Thymus (tissue), 14 donors: ENCODE measurements at places on chromosomes 11 and 22.

DNA sequence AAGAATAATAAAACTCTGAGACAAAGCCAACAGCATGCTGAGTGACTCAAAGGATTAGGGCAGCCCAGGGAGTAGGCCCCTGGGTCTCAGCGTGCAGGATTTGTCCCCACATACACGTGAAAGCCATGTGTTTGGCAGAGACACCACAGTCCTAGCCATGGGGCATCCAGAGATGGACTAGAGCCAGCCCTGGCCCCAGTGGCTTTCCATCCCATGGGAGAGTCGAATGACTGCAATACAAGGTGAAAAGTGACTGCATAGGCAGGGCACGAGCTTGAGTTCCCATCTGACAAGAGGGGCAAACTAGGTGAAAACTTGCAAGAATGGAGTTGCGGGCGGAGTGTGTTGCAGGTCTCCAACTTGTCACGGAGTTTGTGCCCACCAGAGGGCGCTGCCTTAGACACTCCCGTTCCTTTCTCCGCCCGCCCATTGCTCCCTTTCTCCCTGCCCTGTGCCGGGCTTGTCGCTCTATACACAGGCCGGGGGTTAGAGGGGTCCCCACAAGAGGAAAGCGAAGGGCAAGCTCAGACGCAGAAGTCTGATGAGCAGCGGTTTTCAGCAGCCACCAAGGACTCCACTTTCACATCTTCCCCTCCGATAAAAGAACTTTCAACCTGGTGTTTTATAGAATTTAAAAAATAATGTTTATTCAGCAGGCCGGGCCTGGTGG is 24.2 kb downstream of the TSKU start:
- H3K4me3 ChIP-seq: no peak overlapping the region
- H3K4me1 ChIP-seq: peaks cover 7% of the 10 kb centered on the region
- DNase-seq: peak; percentile 76
- H3K27me3 ChIP-seq: no peaks in the 10 kb centered on the region

DNA sequence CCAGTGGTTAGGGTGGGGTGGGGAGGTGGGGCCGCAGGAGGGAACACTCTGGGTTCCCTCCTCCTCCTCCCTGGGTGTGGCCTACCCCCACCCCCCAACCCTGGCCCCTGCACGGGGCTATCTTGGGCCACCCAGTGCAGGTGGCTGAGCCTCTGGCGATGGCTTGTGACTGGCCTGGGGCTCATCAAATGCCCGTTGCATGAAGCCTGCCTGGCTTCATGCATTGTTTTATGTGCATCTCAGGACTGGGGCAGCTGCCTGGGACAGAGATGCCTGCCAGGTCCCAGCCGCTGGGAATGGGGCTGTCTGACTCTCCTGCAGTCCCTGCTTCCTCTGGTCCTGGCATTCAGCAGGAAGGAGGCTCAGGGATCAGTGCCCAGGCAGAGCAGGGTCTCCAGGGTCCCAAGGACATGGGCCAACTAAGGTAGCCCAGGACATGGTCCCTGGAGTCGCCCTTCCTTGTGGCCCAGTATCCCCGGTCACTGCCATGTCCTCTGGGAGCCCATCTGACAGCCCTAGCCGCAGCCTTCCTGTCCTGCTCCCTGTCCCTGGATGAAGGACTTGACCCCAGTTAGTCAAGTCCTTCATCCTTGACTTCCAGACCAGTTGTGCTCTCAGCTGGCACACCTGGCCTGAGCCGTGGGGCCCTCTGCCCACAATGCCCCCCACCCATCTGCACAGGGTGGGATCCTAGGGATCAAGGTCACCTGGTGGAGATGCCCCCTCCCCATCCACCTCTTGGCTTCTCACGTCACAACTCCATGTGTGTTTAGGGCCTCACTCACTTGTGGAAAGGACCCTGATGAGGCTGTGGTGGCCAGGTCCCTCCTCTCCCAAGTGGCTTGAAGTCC is 112.1 kb upstream of the FGF3 start:
- no peak overlapping the region for H3K27ac ChIP-seq
- no peaks in the 10 kb centered on the region for H3K4me1 ChIP-seq
- H3K27me3 ChIP-seq: peaks cover 20% of the 10 kb centered on the region

DNA sequence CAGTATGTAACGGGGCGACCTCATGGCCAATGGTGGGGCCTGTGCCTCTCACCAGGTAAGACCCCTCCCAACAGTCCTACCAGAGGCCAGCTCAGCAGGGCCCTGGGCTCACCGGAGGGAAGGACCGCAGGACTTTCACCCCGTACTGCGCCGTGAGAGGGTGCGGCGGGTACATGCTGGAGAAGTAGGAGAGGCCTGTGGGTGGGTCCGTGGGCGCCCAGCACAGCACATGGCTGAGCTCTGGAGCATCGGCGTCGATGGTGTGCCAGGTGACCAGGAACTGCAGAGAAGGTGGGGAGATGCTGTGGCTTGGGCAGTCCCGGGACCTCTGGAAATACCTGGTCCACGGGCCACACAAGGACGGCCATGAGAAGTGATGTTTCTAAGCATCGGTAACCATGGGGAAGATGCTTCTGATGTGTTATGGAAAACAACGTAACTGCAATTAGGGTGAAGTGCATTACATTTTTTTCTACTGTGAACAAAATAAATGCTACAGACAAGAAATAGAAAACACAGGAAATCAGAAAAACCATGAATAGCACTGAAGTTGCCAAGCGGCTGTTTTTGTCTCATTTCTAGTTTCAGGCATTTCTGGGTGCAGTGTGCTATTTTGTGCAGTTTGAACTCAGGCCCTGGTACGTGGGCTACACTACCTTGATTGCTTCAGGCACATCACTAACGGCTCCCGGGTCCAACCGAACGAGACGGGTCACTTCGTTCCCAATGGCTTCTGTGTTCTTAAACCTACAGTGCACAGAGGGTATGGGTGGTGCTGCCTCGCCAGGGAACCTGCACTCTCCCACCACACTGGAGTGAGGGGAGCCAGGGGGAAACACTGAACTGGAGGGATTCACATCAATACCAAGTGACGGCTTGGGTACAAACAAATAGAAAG is 46.5 kb upstream of the SERPIND1 start:
- peaks cover 62% of the 10 kb centered on the region for H3K36me3 ChIP-seq
- H3K27ac ChIP-seq: no peak overlapping the region
- DNase-seq: no peak
- no peak overlapping the region for H3K4me3 ChIP-seq
- H3K4me1 ChIP-seq: no peaks in the 10 kb centered on the region

GRCh38 chr11:74687237-74688023 is 43.8 kb downstream of the CHRDL2 start:
- no peak for DNase-seq
- no peak overlapping the region for H3K4me3 ChIP-seq
- peaks cover 29% of the 10 kb centered on the region for H3K27me3 ChIP-seq
- no peak overlapping the region for H3K27ac ChIP-seq

DNA sequence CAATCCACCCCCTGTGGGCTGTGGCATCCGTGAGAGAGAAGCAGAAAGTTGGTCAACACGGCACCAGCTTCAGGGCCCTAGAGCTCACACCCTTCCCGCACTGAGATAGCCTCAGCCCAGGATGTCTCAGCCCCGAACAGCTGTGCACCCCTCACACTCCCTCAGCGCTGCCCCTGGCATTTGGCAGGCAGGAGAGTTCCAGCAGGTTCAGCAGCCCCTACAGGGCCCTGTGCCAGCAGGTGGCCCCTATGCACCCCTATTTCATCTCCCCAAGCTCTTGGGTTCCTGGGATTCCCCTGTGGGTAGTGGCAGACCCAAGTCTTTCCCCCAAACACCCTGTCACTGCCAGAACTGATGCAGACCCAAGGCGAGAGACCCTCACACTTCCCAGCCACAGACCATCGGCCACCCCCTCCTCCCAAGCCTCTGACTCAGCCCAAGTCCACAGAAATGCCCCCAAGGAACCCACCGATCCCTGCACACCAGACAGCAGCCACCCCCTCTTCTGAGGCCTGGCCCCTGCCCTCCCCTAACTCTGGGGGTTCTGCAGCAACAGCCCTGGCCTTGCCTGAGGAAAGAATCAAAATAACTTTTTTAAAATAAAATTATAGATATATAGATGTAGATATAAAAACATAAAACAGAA is 183.6 kb downstream of the IGLL1 start:
- H3K36me3 ChIP-seq: no peaks in the 10 kb centered on the region
- DNase-seq: no peak
- no peak overlapping the region for H3K4me3 ChIP-seq
- no peak overlapping the region for H3K27ac ChIP-seq
- H3K27me3 ChIP-seq: no peaks in the 10 kb centered on the region

DNA sequence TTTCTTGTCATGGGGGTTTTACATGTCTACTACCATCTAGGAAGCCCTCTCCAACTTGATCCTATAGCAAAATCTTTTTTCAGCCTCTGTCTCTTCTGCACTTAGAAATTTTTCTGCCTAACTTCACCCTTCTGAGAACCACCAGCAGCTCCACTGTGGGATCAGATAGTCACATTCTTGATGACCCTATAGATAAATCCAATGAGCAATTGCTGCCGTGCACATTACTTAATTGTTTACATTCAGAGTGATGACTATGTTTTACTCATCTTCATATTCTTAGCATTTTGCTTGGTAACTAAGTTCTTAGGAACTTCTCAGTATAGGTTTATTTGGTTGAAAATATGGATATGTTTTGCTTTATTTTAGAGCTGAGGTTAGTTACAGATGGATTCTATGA is 12.4 kb upstream of the ETS1 start:
- no peaks in the 10 kb centered on the region for H3K36me3 ChIP-seq
- no peak overlapping the region for H3K27ac ChIP-seq
- H3K27me3 ChIP-seq: no peaks in the 10 kb centered on the region
- DNase-seq: no peak

GRCh38 chr11:114607753-114608459 is 12.3 kb upstream of the NXPE4 start:
- no peaks in the 10 kb centered on the region for H3K4me1 ChIP-seq
- no peak overlapping the region for H3K27ac ChIP-seq
- H3K4me3 ChIP-seq: no peak overlapping the region
- no peaks in the 10 kb centered on the region for H3K36me3 ChIP-seq
- H3K27me3 ChIP-seq: no peaks in the 10 kb centered on the region

DNA sequence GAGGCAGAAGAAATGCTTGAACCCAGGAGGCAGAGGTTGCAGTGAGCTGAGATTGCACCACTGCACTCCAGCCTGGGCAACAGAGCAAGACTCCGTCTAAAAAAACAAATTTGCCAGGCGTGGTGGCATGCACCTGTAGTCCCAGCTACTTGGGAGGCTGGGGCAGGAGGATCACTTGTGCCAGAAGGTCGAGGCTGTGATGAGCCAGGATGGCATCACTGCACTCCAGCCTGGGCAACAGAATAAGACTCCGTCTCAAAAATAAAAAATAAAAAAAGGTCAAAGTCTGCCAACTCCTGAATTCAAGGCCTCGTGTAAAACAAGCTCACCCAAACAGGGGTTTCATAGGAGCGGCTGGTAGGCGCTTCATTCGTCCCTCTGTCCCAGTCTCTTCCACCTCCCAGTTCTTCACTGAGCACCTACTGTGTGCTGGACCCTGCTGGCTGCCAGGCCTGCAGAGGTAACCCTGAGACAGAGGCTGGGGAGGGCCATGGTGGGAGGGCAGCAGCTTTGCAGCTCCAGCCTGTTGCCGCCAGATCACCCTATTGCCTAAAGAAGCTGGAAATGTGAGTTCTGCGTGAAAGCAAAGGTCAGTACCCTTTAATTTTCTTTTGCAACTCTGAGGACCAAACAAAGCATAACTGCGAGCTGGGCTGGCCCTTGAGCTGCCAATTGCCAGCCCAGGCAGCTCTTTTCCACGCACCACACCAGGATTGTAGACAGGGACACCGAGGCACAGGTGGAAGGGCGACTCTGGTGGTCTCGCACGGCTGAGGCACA is 15.3 kb downstream of the RPL3 start:
- H3K4me3 ChIP-seq: no peak overlapping the region
- no peaks in the 10 kb centered on the region for H3K36me3 ChIP-seq
- H3K27ac ChIP-seq: no peak overlapping the region
- no peak for DNase-seq
- H3K4me1 ChIP-seq: no peaks in the 10 kb centered on the region

GRCh38 chr22:29377979-29378378 is 10.4 kb downstream of the AP1B1 start:
- H3K4me1 ChIP-seq: no peaks in the 10 kb centered on the region
- H3K27me3 ChIP-seq: no peaks in the 10 kb centered on the region
- DNase-seq: no peak
- H3K4me3 ChIP-seq: no peak overlapping the region

GRCh38 chr22:31753005-31753633 is 700 bp upstream of the DEPDC5 start:
- peaks cover 1% of the 10 kb centered on the region for H3K36me3 ChIP-seq
- no peaks in the 10 kb centered on the region for H3K27me3 ChIP-seq
- H3K27ac ChIP-seq: peak overlapping the region; percentile 88
- H3K4me3 ChIP-seq: peak overlapping the region; percentile 69
- H3K4me1 ChIP-seq: peaks cover 43% of the 10 kb centered on the region

DNA sequence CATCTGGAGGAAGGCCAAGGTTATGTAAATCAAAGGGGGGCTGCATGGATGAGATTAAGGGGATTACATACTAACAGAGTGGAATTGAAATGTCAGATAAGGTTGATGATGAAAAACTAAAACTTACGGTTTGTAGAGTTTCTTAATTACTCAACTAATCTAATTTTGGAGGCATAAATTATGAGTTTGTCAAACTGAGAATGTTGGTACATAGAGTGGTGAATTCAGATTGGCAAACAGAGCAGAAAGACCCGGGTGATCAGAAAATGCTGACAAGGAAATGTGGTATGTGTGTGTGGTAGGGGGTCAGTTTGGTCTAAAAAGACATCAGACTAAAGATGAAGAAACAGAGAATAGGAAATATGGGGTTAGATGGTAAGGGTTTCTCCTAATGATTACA is 11.0 kb downstream of the MS4A6E start:
- H3K27ac ChIP-seq: no peak overlapping the region
- no peaks in the 10 kb centered on the region for H3K36me3 ChIP-seq
- DNase-seq: no peak

DNA sequence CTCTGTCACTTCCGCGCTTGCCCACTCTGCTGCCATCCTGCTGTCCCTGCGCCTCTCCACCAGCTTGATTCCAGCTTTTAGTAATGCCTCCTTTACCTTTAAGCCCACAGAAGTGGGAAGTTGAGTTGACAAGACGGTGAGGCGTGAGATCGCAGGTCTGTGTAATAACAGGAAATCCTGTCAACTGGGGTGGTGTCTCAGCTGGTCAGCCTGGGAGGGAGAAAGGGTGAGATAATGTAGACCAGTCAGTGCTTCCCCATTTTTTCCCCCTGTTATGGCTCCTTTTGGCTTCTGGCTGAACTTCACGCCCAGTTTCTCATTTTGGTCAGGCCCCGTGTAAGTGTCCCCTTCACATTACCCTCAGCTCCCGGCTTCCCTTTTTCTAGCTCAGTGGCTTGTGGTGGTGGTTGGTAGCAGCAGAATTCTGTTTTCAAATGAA is 98.9 kb downstream of the TRAF6 start:
- DNase-seq: no peak
- H3K27ac ChIP-seq: peak overlapping the region; percentile 42
- H3K36me3 ChIP-seq: no peaks in the 10 kb centered on the region
- H3K4me3 ChIP-seq: no peak overlapping the region
- peaks cover 53% of the 10 kb centered on the region for H3K4me1 ChIP-seq

DNA sequence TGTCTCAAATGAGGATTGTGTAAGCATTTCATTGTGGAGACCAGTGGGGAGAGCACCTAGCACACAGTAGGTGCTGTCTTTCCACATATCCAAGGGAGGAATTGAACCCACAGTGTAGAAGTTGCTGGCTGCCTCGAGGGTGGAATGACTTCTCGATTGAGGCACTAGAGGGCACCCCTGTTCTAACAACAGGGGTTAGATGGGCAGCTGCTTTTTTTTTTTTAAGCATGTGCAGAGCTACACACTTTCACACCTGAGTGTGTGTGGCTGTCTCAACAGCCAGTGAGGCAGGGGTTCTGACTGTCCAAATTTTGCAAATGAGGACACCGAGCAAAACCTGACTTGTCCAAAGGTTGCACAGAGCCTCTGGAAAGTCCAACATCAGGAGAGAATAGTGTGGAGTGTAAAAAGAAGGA is 118.2 kb upstream of the CRYBB3 start:
- no peaks in the 10 kb centered on the region for H3K36me3 ChIP-seq
- no peaks in the 10 kb centered on the region for H3K27me3 ChIP-seq
- no peak overlapping the region for H3K4me3 ChIP-seq
- DNase-seq: no peak
- no peak overlapping the region for H3K27ac ChIP-seq
